ENCODE measurements at places on chromosomes 7 and 10.

GRCh38 chr7:26393818-26394217 is 102.2 kb downstream of the SNX10 start:
- no peak for DNase-seq

- peak; percentile 73 for DNase-seq
Observed at GRCh38 chr10:46525177-46525823, 31.2 kb downstream of the GPRIN2 start.

DNA sequence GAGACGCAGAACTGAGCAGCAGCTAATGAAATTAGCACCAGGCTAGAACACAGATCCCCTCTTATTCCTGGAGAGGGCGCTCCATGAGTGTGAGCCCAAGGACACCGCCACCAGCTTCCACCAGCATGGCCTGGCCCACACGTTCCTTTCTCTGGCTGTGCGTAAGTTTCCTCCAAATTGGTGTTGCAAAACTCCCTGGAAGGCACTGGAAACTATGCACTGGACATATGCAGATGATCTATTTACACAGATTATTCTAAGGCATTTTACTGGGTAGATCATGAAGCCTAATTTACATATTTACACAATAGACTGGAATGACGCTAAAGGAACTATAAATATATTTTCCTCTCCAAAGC is 455.6 kb upstream of the FOXK1 start:
- peak; percentile 4 for DNase-seq

GRCh38 chr7:157436763-157437480 is 100.1 kb downstream of the DNAJB6 start:
- no peak for DNase-seq

- DNase-seq, result no peak
Observed at GRCh38 chr7:18593602-18594279, 98.2 kb downstream of the HDAC9 start.

Measured in MCF 10A (cell line).